ENCODE measurements at places on chromosomes 16 and 17. TPM values are rescaled to one million over a fixed set of nuclear protein-coding genes. Genes with fewer than 3 reads are reported as not detected.

GRCh38 chr17:42248351-42249179 lies 27.6 kb downstream of the STAT5B start:
- H3K27me3 ChIP-seq: no peaks in the 10 kb centered on the region
- peak; percentile 78 for DNase-seq
- H3K36me3 ChIP-seq: no peaks in the 10 kb centered on the region
- H3K4me1 ChIP-seq: peaks cover 20% of the 10 kb centered on the region
- H3K27ac ChIP-seq: peak overlapping the region; percentile 71

- DNase-seq: no peak
- no peaks in the 10 kb centered on the region for H3K27me3 ChIP-seq
- H3K36me3 ChIP-seq: no peaks in the 10 kb centered on the region
- H3K4me1 ChIP-seq: peaks cover 42% of the 10 kb centered on the region
These were observed 190.4 kb downstream of the WWOX start for GRCh38 chr16:78289844-78290277.

DNA sequence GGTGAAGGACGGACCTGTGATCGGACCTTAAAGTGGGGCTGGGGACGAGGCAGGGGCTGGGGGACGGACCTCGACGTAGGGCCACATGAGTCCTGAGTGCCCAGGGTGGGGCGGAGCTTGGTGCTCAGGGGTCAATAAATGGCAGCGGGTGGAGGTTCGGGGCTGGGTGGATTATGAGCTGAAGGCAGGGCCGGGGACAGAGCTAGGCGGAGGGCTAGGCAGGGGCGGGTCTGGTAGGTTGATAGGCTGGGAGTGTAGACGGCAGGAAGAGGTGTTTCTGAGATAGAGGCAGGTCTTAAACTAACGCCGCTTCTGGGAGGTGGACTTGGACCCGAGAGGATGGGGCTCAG lies 733 bp downstream of the CHRNB1 start:
- no peak overlapping the region for H3K27ac ChIP-seq
- H3K4me3 ChIP-seq: peak overlapping the region; percentile 45
- DNase-seq: peak; percentile 78
- no peaks in the 10 kb centered on the region for H3K36me3 ChIP-seq
- H3K4me1 ChIP-seq: peaks cover 18% of the 10 kb centered on the region

- no peak overlapping the region for H3K4me3 ChIP-seq
- H3K27ac ChIP-seq: no peak overlapping the region
- H3K36me3 ChIP-seq: no peaks in the 10 kb centered on the region
- H3K27me3 ChIP-seq: no peaks in the 10 kb centered on the region
- DNase-seq: no peak
These were observed 510.4 kb downstream of the KCNJ18 start for GRCh38 chr17:22202702-22203101.

GRCh38 chr17:10127819-10128425 lies 70.5 kb downstream of the GAS7 start:
- H3K4me3 ChIP-seq: no peak overlapping the region
- peaks cover 3% of the 10 kb centered on the region for H3K4me1 ChIP-seq
- H3K27me3 ChIP-seq: no peaks in the 10 kb centered on the region
- DNase-seq: peak; percentile 44

- no peak overlapping the region for H3K4me3 ChIP-seq
- no peak overlapping the region for H3K27ac ChIP-seq
- no peak for DNase-seq
- H3K27me3 ChIP-seq: no peaks in the 10 kb centered on the region
These were observed 268.0 kb upstream of the TNRC6C start for GRCh38 chr17:77690271-77691161.

- DNase-seq: no peak
- no peak overlapping the region for H3K4me3 ChIP-seq
- no peaks in the 10 kb centered on the region for H3K4me1 ChIP-seq
- no peaks in the 10 kb centered on the region for H3K27me3 ChIP-seq
These were observed 58.7 kb upstream of the ZNF423 start for GRCh38 chr16:49914657-49915056.

DNA sequence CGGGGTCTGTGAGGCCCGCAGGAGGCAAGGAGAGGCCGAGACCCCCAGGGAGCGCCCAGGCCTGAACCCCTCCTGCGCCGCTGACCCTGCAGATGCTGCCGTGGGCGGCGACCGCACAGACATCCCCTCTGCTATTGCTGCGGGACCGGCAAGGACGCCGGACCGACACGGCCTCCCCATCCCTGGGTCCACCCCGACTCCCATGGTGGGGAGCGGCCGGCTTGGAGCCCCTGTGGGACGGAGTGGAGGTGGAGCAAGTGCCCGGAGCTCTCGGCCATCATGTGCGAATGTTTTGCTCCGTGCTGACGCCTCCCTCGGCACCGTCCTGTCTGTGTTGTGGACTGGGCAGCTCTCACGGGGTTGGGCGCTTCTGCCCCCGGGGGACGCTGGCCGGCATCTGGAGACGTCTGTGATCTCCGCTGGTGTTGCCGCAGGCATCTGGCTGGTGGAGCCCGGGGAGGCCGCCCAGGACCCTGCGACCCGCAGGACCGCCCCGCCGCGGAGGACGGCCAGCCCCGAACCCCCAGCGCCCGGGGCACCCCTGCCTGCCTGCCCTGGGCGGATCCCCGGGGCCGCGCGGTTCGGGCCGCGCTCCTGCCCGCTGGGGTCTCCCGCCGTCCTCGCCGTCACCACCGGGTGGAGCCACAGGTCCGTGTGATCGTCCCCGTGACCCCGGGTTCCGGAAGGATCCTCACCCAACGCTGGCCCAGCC lies 12.8 kb upstream of the GNG13 start:
- H3K4me1 ChIP-seq: peaks cover 13% of the 10 kb centered on the region
- no peak overlapping the region for H3K27ac ChIP-seq
- peaks cover 12% of the 10 kb centered on the region for H3K27me3 ChIP-seq

DNA sequence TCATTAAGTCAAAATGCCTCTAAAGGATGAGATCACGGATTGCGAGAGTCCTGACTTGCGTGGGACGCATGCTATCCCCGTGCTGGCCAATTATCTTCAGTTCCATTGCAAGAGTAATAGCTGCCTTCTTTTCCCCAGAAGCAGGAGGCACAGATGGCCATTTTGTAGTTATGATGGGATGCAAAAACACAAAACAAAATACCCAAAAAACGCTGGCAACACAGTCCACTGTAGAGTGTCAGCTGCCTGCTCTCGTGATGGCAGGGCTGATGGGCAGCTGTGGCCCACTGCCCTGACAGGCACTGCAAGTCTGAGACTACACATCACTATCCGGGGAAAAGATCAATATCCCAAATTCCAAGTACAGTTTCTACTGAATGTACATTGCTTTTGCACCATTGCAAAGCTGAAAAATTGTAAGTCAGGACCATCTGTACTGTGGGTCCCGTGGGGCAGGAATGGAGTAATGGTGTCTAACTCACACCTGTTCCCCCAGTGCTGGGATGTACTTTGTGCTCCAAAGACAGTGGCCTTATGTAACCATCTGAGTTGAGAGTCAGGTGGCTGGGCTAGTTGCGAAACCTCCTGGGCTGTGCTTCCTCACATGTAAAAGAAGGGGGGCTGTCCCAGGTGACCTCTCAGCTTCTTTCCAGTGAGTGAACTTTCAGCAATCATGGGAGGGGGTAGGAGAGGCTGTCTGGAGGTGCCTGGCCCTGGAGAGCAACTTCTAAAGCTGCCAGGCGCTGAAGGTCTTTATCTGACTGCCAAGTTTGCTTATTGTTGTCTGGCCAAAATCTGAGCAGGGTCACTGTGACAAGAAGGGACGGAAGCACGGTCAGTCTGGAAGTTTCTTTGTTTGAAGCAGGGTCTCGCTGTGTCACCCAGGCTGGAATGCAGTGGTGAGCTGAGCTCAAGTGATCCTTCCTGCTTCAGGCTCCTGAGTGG lies 4.7 kb downstream of the SLC47A1 start:
- no peak overlapping the region for H3K4me3 ChIP-seq
- peak overlapping the region; percentile 82 for H3K27ac ChIP-seq
- no peaks in the 10 kb centered on the region for H3K36me3 ChIP-seq
- peaks cover 28% of the 10 kb centered on the region for H3K4me1 ChIP-seq

GRCh38 chr17:59298521-59298920 lies 32.9 kb upstream of the YPEL2 start:
- no peaks in the 10 kb centered on the region for H3K36me3 ChIP-seq
- no peaks in the 10 kb centered on the region for H3K27me3 ChIP-seq
- DNase-seq: no peak
- H3K27ac ChIP-seq: no peak overlapping the region
- no peak overlapping the region for H3K4me3 ChIP-seq
- H3K4me1 ChIP-seq: peaks cover 15% of the 10 kb centered on the region

DNA sequence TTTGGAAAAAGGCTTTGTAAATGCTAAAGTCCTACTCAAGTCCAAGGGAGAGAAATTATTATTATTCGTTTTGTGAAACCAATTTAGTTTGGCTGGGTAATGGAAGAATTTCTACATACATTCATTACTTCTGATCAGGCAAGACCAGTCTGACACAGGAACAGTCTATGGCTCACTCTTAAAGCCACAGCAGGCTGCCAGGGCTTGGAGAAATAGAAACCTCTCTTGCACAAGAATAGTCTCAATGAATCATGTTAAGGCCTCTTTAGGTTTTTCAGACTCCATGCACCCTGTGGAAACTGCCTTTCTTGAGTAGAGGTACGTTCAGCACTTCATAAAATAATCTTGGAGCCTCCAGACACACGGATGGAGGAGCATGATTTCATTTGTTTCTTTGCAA lies 167.7 kb downstream of the IRX3 start:
- H3K27ac ChIP-seq: no peak overlapping the region
- H3K4me3 ChIP-seq: no peak overlapping the region
- H3K36me3 ChIP-seq: no peaks in the 10 kb centered on the region
- H3K27me3 ChIP-seq: no peaks in the 10 kb centered on the region
- DNase-seq: no peak

DNA sequence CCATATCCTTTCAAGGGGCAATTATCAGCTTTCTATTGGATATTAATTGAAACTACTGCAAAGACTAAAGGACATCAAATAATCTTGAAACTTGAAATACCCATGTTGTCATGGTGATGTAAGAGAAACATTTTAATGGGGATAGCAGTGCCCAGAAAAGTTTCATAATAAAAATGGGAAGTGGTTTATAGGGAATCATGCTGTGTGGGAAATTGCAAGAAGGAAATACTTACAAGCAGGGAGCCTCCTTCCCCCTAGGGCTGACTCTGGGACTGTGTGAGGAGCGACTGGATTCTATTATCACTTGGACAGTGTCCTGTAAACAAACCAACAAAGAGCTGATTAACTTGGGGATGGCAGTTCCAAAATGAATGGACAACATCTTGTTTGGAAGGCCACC lies 1393.1 kb upstream of the GOT2 start:
- no peak overlapping the region for H3K4me3 ChIP-seq
- H3K27ac ChIP-seq: no peak overlapping the region
- H3K27me3 ChIP-seq: no peaks in the 10 kb centered on the region
- H3K4me1 ChIP-seq: no peaks in the 10 kb centered on the region

DNA sequence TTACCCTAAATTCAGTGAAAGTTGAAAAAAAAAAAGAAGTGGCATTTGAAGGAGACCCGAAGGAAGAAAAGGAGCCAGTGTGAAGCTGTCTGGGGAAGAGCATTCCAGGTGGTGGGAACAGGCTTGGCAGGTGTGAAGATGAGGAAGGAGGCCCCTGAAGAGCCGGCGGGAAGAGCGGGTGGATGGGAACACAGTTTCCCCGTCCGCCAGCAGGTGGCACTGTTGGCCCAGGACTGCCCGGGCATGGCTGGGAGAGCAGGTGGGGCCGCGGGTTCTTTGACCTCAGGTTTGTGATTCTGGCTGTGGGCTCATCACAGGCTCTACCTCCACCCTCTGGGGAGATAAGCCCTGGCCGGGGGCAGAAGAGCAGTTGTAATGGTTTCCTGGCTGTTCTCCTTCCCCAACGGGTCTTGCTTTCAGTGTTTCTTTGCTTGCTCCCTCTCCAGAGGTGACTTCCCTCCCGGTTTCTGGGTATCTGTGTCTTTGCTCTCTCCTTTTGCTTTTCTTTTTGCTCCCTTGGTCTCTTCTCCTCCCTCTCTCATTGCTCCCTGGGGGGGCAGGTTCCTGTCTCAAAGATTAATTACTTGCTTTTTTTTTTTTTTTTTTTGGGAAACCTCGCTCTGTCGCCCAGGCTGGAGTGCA lies 32.3 kb downstream of the RAP1GAP2 start:
- no peaks in the 10 kb centered on the region for H3K4me1 ChIP-seq
- no peaks in the 10 kb centered on the region for H3K27me3 ChIP-seq
- no peak overlapping the region for H3K4me3 ChIP-seq
- H3K36me3 ChIP-seq: no peaks in the 10 kb centered on the region
- peak; percentile 69 for DNase-seq

DNA sequence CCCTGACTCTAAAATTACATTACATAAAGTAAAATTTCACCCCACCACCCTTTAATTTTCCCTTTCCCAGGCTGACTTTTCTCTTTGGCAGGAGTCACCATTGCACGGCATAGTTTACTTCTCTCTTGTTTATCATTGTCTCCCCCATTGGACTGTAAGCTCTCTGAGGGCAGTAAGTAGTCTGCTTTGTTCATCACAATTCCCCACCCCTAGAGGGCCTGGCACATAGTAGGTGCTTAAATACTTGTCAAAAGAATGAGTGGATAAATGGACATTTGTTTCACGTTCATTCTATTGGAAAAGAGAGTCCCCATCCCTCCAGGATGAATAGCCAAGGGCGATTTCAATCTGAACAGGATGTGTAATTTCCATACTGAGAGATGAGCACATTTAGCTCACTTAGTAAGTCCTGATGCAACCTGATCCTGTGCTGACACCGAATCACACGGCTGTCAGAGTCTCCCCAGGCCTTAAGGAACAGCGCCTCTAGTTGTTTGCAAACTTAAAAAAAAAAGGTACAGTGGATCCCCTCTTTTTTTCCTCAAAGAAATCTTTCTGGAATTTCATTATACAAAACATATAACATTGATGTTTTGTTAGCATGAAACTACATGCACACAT lies 54.0 kb downstream of the AKAP1 start:
- DNase-seq: no peak
- no peaks in the 10 kb centered on the region for H3K4me1 ChIP-seq
- no peak overlapping the region for H3K27ac ChIP-seq
- no peaks in the 10 kb centered on the region for H3K36me3 ChIP-seq
- no peak overlapping the region for H3K4me3 ChIP-seq

DNA sequence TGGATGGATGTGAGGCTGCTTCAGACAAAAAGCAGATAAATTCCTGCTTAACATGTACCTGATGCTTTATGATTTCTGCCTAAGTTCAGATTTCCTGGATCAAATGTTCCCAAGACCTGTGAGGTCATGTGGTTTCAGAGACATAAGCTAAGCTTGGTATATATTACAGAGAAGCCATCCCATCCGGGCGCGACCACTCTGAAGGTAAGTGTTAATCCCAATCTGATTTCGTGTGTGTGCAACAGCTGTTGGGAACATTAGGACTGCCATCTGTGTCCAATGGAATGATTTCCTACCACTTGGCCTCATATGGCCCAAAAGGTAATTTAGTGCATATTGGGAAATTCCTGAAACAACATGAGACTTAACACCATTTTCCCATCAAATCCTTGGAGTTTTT lies 199.1 kb downstream of the HS3ST3B1 start:
- H3K36me3 ChIP-seq: no peaks in the 10 kb centered on the region
- DNase-seq: no peak
- no peak overlapping the region for H3K4me3 ChIP-seq
- no peak overlapping the region for H3K27ac ChIP-seq
- H3K27me3 ChIP-seq: no peaks in the 10 kb centered on the region
- no peaks in the 10 kb centered on the region for H3K4me1 ChIP-seq

GRCh38 chr17:8470447-8471047 lies 34.9 kb downstream of the NDEL1 start:
- H3K4me1 ChIP-seq: no peaks in the 10 kb centered on the region
- peaks cover 32% of the 10 kb centered on the region for H3K36me3 ChIP-seq
- no peak overlapping the region for H3K4me3 ChIP-seq
- DNase-seq: peak; percentile 85
- no peaks in the 10 kb centered on the region for H3K27me3 ChIP-seq

GRCh38 chr16:64997121-64997520 lies 124.7 kb downstream of the CDH11 start:
- no peaks in the 10 kb centered on the region for H3K36me3 ChIP-seq
- no peak overlapping the region for H3K4me3 ChIP-seq
- no peak overlapping the region for H3K27ac ChIP-seq

The OTOP3 gene
- not detected for total RNA-seq

The STXBP4 gene
- total RNA-seq: 30.4 TPM

The TBC1D3C gene
- not detected for total RNA-seq

The SGCA gene
- not detected for total RNA-seq

The CLEC3A gene
- total RNA-seq: not detected

Measured in thyroid gland (tissue), 4 donors.